ENCODE measurements at places on chromosomes 7 and 10.

GRCh38 chr10:95860166-95860940, 47.4 kb upstream of the CC2D2B start:
- DNase-seq = peak; percentile 17

GRCh38 chr7:33421429-33421828, 292.1 kb downstream of the BBS9 start:
- DNase-seq = no peak

DNA sequence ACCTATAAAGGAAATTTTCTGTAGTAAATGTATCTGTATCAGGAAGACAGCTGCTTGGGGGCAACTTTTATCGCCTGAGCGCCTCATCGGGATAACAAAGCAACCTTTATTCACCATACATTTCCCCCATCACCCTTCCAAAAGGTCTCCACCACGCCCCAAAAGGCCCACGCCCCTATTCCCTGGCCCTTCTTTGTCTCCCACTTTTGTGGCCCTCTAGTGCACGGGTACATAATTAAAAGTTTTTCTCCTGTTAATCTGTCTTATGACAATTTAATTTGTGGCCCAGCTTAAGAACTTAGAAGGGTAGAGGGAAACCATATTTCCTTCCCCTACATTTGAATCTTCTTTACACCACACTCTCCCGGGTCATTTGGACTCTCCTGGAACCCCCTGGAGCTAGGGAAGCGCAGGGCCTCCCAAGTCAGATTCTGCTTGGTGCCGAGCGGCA, 625 bp downstream of the RP9 start:
- DNase-seq = peak; percentile 59

DNA sequence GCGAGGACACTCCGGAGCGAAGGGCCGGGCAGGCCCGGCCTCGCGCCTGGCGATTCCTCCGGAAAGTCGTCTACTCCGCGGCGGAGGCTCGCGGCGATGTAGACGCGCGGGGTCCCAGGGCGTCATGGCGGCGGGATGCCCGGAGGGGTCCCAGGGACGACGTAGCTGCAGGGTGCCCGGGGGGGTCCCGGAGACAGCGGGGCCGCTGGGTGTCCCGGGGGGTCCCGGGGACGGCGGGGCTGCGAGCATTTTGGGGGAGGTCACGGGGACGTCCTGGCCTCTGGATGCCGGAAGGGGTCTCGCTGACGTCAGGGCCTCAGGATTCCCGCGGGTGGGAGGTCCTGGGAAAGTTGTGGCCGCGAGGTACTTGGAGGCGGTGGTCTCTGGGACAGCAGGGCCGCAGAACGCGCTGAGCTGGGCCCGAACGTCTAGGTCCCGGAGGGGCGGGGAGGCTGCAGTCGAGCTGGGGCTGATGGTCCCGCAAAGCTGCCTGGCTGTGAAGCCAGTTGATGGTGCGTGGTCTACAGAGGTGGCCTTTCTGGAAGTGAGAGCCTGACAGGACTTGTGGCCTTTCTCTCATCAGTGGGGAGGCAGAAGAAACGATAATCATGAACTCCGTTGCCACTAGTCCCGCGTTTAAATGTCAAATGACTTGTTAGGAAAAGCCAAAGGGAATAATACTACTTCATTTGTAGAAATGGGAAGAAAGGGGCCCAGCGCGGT, 637 bp downstream of the HSPA14 start:
- DNase-seq = peak; percentile 50

DNA sequence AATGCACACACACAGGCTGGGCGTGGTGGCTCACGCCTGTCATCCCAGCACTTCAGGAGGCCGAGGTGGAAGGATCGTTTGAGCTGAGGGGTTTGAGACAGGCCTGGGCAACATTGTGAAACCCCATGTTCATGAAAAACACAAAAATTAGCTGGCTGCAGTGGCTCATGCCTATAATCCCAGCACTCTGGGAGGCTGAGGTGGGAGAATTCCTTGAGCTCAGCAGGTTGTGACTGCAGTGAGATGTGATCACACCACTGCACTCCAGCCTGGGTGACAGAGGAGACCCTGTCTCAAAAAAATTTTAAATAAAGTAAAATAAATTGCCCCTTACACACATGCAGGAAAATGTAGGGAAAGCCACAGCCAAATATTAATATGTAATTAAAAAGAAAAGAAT, 44.1 kb downstream of the RNF32 start:
- no peak for DNase-seq

DNA sequence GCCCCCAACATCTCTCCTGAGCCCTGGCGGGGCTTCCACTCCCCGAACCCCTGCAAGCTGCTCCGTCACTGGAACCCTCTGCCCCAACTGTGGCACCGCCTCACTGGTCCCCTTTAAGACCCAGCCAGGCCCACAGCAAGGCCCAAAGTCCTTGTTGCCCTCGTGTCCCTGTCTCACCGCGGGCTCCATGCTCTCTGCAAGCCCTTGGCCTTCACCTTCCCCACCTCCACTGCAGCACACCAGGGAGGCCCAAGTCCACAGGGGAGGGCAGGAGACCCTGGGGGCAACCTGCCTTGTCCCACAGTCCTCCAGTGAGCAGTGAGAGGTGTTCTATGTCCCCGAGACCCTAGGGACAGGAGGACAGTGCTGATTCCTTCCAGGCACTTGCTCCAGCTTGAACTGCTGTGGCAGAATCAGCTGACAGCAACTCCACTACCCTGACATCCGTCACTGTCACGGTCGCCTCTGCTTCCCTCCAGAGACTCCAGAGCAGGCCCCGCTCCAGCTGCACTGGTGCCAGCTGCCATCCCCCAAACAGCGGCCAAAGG, 105.3 kb downstream of the CYTH3 start:
- no peak for DNase-seq

DNA sequence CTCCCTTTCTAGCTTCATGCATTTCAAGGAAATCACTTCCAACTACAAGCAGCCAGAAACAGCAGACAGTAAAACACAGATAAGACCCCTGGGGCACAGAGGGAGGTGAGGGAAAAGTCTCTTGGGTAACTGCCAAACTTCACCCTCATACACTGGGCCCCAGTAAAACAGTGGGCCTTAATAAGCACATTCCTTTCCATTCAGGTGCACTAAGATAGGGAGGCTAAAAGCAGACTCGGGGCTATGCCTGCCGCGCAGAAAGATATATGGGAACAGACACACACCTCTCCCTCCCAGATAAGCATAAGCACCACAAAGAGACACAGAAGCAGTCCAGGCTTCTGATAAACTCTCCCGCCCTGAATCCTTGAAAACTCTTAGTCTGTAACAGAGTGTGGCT, 117.0 kb downstream of the TYW1B start:
- DNase-seq = no peak

- DNase-seq = peak; percentile 28
Observed at GRCh38 chr10:37379991-37380390, 254.6 kb downstream of the ANKRD30A start.

DNA sequence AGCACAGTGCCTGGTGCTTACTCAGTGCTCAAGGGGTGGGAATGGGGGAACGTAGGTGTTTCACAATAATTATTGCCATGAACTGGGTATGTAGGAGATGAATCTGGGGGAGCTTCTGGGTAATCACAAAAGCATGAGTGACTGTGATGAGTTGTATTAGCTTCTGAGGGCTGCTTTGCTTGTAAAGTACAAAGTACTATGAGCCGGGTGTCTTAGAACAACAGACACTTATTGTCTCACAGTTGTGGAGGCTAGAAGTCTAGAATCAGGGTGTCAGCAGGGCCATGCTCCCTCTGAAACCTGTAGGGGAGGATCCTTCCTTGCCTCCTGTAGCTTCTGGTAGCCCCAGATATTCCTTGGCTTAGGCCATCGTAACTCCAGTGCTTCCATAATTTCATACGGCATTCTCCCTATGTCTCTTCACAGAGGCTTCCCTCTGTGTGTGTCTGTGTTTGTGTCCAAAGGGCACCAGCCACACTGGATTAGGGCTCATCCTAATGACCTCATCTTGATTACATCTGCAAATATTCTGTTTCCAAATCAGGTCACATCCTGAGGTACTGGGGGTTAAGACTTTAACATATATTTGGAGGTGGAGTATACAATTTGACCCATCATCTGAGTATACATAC, 84.8 kb upstream of the AGBL3 start:
- no peak for DNase-seq

DNA sequence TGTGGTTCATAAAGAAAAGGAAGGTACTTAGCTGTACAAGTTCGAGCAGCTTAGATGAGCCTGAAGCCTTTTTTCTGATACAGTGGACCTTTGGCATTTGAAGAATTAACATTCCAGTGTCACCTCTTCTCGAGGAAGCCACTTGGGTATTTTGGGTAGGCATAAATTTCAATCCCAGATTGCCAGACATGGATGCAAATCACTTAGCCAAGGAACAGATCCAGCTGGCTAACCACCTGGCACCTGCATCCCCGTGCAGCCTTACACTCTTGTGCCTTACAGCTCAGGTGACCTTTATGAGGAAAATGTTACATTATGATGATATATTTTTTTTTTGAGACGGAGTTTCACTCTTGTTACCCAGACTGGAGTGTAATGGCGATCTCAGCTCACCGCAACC, 16.0 kb upstream of the ATOH7 start:
- no peak for DNase-seq

DNA sequence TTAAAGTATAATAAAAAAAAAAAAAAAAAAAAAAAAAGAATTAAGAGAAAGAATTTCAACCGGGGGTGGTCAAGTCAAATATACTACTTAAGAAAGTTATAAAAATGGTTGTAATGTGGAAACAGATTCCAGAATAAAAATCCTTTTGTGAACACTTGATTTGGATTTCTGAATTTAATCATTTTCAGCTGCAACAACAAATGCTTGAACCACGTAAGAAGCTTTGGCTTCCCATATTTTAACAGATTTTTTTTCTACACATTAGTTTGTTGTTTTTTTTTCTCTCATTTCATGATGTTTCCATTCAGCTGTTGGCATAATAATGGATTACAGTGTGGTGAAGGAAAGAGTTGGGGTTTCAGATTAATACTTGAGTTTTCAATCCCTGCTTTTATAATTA, 137.3 kb upstream of the AGR3 start:
- no peak for DNase-seq

DNA sequence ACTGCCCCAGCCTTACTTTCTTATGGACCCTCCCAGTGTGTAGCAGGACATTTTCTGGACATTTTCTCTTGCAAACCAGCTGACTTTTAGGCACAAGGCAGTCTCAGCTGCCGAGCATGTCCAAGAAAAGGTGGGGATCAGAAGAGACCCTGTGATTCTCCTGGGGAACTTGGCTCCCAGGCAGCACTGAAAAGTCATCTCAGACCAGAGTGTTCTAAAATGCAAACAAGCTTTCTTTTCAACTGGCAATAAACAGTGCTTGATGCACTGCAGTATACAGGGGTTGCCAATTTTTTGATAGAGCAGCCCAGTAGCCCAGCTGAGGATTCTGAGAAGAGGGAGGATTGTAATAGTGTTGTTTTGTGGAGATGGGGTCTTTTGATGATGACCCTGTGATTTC, 168.0 kb upstream of the PHYHIPL start:
- no peak for DNase-seq

DNA sequence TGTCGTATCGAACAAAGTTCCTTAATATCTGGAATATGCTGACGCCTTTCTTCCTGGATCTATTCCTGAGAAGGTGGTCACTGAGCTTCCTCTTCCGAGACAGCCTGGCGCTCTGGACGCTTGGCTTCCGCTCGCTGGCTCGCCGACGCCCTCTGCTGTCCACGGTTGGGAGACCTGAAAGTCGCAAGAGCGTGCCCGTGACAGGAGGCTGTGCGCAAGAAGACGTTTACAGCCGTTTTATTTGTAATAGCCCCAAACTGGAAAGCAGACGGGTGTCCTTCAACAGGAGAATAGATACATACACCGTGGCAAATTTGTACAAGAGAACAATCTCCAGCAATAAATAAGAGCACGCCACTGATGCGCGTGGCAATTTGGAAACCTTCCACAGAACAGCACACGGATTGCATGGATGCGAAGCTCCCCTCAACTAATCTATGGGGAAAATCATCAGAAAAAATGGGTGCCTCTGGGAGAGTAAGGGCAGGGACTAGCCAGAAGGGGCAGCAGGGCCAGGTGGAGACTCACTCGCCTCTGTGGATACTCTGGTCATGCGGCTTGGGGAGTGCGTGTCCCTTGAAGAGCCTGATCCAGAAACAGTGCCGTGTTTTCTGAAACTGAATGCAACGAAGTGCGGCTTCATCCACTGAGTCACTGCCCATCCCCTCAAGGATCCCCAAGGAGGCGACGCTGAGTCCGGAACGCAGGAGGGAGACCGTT, 41.5 kb upstream of the BNIP3 start:
- DNase-seq = peak; percentile 72
